ENCODE measurements at places on chromosomes 1 and 21.

DNA sequence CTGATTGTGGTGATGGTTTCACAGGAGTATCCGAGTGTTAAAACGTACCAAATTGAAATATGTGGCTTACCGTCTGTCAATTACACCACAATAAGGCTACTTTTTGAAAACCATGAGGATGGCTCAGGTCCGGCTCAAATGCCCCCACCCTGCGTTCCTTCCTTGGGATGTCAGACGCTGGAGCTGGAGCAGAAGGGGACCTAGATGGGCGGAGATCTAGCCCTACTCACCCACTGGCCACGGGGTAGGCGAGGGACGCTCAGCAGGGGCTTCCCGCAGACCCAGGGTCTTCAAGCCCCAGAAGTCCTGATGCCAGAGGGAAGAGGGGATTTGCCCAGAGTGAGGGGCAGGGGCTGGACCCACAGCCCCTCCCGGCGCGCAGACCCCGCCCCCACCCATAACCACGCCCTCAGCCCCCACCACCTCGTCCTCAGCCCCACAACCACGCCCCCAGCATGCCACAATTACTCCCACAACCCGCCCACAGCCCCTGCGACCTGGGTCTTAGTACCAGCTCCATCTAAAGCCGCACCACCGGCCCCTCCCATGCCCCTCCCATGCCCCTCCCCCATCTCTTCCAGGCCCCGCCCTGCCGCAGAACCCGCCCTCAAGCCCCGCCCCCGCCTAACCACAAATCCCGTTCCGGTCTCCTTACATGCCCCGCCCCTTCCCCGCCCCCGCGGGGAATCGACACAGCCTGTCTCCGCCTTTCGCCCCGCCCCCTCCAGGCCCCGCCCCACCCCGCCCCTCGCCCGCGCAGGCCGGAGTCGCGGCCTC is at the start of gene LRRC3:
TSS of gene LRRC3 (plus strand) at position 764 of the 777 bp plus-strand sequence. CDS start 1,135 bp downstream, outside the sequence.
- DNase-seq = peak; percentile 97

GRCh38 chr1:212586206-212587015 is 22.1 kb upstream of the ATF3 start:
- DNase-seq = no peak

DNA sequence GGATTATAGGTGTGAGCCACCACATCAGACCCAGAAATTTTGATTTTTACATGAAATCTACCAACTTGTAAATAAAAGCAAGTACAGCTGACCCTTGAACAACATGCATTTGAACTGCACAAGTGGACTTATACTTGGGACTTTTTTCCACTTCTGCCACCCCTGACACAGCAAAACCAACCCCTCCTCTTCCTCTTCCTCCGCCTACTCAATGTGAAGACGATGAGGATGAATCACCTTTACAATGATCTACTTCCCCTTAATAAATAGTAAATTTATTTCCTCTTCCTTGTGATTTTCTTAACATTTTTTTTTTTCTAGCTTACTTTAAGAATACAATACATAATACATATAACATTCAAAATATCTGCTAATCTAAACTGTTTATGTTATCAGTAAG is 17.5 kb upstream of the YRDC start:
- no peak for DNase-seq

- peak; percentile 27 for DNase-seq
Measured at GRCh38 chr1:167554028-167554779, 642 bp upstream of the CREG1 start.

DNA sequence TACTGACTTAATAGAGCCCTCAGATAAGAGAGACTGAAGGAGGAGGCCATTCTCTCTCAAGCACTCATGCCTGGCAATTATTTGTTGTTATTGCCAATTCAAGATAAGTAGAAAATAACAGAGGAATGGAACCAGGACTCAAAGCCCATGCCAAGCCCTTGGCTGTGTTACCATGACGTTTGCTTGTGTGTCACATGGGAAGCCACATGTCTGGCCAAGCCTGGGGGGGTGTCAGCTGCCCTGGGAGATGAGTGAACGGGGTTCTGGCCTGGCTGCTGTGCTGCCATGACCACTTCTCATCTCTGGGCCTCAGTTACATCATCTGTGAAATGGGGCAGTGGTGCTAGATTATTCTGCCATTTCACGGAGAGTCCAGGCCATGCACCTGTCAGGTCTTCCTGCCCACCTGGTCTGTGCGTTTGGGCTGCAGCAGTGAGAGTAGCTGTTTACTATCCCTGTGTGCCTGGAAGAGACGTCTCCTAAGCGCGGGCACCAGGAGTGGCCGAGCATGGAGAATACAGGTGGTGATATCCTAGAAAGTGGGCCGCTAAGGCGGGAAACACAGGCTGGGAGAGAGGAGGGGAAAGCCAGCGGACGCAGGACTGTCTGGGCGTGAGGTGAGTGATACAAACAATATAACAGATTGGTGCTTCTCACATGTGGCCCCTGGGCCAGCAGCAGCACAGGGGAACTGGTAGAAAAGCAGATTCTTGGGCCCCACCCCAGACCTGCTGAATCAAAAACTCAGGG is 67.8 kb downstream of the MAN1C1 start:
- DNase-seq = no peak

DNA sequence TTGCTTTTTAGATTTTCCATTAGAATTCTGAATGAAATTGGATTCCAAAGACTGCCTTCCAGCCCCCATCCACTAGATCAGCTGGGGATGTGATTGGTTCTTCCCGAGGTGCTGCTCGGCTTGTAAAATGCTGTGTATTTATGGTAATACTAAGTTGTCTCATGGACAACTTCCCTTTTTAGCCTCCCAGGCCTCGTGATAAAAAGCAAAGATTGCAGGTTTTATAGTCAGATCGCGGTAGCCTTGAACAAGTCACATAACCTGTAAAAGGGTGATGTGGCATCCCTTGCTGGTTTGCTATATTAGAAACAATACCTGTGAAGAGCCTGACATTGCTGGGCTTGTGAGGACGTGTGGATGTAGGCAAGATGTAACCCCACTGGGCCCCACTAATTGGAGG is 10.4 kb downstream of the MUL1 start:
- DNase-seq = no peak

GRCh38 chr1:18830596-18830995 is 28.9 kb downstream of the TAS1R2 start:
- peak; percentile 47 for DNase-seq

DNA sequence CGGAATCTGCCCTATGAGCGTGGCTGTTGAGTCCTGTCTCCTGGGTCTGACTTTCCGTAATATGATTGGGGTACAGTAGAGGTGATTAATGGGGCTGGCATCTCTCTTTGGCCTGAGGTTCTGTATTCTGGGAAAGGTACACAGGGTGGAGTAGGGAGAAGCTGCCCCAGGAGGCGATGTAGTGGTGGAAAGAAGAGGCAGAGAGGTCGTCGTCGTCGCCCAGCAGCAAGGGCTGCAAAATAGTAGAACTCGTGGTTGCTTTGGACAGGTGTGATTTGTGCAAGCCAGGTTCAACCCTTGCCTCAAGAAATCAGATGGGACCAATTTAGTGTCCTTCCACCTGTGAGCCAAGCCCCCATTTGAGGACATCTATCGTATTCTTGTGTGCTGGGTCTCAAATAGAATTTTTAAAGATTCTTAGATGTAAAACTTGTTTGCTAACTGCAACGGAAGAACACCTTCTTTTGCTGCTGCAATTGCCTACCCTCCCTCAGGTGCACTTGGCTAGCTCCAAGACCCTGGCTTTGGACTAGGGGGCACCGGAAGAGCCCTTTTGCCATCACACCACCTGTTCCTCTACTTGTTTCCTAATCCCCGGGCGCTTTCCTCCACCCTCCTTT is 1.3 kb upstream of the HMGN2 start:
- no peak for DNase-seq

- no peak for DNase-seq
Measured at GRCh38 chr1:19000065-19000464, 43.6 kb upstream of the IFFO2 start.

- no peak for DNase-seq
Measured at GRCh38 chr1:198449727-198450433, 90.6 kb downstream of the ATP6V1G3 start.

GRCh38 chr1:235326719-235327558 is 1.0 kb downstream of the ARID4B start:
- DNase-seq = peak; percentile 58

DNA sequence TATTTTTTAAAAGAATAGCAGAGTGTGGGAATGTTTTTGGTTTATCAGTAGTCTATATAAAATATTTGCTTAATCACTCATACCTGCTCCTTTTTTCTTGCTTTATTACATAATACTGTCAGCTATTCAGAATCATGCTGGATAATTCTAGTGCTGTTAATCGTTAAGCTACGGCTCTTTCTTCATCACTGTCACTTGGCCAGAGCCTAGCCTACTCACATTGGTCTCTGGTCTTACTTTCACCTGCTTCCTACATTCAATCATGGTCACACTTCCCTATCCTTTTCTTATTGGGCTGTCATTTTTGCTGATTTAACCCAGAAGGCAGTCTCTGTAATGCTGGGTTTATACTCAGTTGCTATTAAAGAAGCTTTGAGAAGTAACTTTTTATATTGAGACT is 2.5 kb downstream of the KLHL20 start:
- no peak for DNase-seq

GRCh38 chr1:112776688-112777087 is 61.6 kb upstream of the PPM1J start:
- no peak for DNase-seq

GRCh38 chr1:230074270-230074669 is 7.2 kb downstream of the GALNT2 start:
- DNase-seq = no peak

DNA sequence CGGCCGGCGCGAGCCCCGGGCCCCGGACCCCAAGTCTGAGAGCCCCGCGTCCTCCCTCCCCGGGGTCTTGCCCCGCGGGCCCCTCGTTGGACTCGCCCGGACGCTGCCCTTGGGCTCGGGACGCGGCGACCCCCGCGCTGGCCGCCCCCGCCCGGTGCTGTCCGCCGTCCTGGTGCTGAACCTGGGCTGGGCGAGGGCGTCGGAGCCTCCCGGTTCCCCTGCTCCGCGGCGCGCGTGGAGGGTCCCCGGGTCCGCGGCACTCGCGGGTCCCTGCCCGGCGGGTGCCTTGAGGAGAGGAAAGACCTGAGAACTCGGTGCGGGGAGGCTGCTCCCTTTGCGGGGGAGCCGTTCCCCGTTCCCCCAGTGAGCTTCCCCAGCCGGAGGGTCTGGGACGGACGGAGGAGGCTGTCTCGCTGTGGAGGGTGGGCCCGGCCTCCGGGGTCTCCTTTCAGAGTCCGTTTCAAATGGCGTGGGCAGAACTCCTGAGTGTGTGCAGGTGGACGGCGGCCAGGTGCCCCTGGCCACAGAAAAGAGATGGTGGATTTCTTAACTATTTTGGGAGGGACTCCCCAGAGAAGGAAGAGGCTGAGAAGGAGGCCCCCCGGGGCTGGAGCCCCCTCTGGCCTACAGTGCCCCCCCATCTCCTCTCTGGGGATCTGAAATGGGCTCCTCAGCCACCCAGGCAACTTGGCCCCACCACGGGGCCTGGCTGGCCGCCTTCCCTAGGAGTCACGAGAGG is 595 bp downstream of the GABRD start:
- DNase-seq = peak; percentile 23

- no peak for DNase-seq
Measured at GRCh38 chr1:8551057-8551456, 233.1 kb downstream of the SLC45A1 start.

DNA sequence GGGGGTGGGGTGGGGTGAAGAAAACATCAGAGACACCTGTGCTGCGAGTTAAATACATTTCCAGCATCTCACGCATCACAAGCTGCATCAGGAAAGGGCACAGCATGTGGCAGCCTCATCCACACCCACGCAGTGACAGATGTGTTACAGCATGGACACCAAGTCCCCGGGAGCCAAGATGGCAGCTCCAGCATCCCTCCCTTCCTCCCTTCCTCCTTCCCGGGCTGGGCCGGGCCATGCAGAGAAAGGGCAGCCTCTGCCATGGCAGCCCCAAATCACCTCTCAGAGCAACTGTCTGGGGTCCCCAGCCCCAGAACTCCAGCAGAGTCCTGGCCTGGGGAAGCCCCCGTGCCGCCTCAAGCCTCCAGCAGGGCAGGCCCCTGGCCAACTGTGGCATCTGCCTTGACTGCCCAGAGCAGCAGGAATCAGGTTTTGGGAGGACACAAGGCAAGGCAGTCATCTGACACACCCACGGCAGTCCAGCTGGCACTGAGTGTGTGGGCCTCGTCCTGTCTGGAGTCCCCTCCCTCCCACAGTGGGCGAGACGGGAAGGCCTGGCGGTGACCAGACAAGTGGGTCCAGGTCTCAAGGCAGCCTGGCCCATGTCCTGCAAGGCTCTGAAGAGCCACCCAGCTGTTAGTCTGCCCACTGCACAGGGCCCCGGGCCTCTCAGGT is 6.2 kb downstream of the SMIM1 start:
- DNase-seq = no peak

GRCh38 chr1:11893907-11894251 is 32.3 kb downstream of the KIAA2013 start:
- DNase-seq = peak; percentile 71

DNA sequence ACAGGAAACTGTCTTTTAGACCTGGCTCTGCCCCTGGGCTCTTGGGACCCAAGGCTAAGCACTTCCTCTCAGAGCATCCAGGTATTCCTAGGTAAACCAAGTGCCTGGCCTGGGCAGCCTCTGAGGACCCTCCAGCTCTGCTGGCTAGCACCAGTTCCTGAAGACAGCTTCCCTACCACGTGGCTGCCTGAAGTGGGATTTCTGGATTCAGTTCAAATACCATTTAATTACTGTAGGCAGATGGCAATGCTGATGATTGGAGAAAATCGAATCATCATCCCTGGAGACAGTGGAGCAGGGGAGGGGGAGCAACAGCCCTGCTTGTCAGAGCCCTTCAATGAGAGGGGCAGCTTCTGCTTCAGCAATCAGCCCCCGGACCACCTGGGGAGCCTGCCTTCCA is 11.9 kb downstream of the KIF21B start:
- no peak for DNase-seq

DNA sequence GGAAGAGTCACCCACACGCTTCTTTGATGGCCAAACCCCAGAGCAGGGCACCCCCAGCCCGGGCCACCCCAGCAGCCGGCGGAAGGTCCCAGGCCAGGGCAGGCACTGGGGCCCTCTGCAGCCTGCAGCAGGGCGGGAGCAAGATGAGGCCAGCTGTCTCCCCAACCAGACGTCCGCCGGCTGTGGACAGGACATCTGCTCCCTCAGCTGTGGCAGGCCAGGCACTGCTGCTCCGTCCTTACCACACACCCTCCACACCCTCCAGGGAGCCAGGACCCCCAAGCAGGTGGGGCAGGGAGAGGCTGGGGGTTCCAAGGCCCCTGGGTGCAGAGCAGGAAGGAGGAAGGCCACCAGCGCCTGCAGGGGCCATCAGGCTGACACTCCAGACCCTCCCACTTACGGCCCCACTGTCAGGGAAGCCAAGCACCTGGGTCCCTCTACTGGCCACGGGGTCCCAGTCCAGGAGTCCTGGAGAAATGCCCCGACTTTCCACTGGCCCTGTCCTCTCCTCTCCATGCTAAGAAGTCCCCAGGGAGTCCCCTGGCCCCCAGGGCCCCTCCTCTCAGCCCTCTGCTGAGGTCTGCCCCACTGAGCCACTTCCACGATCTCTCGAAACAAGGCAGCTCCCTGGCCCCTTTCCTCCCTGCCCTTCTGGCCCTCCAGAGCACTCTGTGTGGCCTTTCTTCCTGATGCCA is 5.6 kb downstream of the WNT9A start:
- no peak for DNase-seq

- no peak for DNase-seq
Measured at GRCh38 chr1:56031001-56031400, 548.4 kb downstream of the PLPP3 start.

Data from mesendoderm (in vitro differentiated cells).